Central memory CD4-positive, alpha-beta T cell (primary cell): ENCODE measurements at places on chromosomes 6 and 20.

- no peak for DNase-seq
Observed at GRCh38 chr20:2151858-2152281, 50.2 kb downstream of the STK35 start.

DNA sequence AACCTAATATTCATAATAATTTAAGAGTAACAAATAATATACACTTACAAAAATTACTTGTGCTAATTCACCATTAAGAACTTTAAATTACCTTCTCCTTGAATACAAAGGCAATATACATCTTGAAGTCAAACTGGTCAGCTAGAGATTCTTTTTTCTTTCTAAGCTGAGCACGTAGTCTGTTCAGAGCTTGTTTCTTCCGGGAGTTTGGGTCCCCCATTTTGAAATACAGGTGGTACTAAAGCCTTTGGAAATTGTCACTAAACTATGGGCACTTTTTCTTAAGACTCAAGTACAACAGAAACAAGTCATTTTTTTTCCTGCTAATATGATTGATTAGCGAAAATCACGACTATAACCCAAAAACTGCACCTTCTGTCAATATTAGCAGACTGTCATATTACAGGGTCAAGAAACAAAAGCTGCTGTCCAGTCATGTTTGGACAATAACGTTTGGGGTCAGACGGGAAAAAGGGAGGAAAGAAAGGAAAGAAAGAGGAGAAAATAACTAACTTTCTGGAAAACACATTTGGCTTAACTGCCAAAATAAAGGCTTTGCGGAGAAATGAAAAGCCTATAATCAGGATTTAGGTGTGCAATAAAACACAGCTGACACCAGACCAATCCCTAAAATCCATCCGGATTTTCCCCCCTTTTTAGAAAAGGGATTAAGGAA is 367 bp downstream of the C6orf62 start:
- peak; percentile 3 for DNase-seq

GRCh38 chr6:138685257-138685656 is 88.3 kb upstream of the CCDC28A start:
- no peak for DNase-seq

DNA sequence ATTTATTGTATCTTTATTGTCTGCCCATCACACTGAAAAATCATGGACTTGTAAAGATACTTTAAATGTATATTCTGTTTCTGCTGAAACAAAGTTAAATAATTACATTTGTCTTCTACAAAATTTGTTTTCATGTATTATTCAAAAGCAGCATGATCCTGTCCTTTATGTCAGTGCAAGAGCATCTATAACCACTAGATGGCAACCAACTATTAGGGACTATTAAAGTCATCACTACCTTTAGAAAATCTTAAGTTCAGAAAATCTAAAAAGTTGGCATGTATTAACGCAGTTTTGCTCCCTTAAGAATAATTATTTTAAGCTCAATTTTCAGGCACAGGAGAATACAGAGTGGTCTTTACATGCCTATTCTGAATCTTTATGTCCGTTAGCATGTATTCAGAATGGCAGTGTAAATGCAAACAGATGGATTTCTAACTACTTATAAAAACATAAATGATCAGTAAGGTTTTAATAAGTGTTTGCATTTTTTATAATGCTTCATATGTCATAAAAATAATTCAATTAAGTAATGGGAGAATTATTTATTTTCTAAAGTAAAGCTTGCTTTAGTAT is 17.8 kb downstream of the TMEM30A start:
- DNase-seq = peak; percentile 37

DNA sequence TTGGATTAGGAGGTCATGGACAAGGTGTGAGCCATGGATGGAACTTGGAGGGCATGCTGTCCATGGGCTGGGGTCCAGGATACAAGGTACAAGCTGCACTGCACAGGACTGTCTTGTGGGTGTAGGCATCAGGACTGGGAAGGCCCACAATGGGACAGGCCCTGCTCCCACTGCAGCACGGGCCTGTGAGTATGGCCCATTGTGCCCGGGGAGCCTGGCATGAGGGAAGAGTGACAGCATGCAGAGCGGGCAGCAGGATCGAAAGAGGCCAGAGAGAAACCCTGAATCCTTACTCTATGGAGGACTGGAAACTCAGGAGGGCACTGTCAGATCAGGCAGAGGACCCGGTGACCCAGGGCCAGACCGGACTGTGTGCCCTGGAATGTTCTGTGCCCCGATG is 211.3 kb downstream of the PREX1 start:
- no peak for DNase-seq

DNA sequence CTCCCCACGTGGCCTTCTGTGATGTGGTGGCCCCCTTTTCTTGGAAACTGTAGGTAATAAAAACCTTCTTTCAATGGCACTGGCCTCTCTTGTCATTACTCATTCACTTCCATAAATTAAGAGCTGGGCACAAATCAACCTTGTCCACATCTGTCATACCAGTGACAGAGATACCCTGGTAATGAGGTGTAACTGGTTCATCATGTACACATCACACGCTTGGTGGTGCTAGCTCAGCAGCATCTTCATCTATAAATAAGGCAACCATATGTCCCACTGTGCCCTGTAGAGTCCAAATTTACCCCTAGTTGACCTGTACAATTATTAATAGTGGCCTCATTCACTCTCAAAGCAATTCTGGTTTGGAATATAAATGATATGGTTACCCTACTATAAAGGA is 245.6 kb downstream of the HIVEP2 start:
- no peak for DNase-seq

GRCh38 chr6:74671558-74672025 is 534.3 kb downstream of the COL12A1 start:
- DNase-seq = no peak

DNA sequence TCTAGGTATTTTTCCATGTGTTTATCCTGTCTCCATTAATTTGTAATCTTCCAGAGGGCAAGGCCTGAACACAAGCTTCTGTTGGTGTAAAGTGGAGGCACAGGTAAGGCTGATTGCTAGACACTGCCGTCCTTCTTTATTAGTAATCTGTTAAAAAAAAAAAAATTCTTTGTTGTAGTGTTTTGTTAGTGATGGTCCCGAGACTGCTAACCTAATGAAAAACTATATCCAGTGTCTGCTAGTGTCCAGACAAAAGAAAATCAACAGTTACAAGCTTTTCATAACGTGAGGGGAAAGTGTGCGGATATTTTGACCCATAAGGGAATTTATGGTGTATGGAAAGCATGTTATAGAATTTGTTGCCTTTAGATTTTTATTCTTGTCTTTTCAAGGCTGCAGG is 4.2 kb upstream of the HIVEP1 start:
- DNase-seq = no peak

- no peak for DNase-seq
Observed at GRCh38 chr6:125296471-125296870, 5.3 kb downstream of the HDDC2 start.

DNA sequence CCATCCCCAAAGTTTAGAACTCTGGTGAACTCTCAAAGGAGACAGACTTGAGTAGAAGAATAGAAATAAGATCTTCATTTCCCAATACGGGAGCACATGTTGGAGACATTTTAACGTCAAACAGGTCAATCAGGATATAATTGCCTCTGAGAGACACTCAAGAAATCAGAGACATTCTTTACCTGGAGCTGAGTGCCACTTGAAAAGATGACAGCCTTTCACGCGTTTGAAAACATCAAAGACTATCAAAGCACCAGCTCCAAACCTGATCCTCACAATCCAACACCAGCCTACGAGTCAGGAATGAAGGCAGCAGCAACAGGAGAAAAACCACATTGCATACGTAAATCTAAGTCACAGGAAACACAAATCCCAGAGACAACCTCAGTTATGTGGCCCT is 571.5 kb upstream of the CDH4 start:
- no peak for DNase-seq
